ENCODE measurements at places on chromosomes 6 and 20.

GRCh38 chr6:41428336-41428995 is 93.1 kb downstream of the NCR2 start:
- DNase-seq = no peak

GRCh38 chr6:122714059-122714458 is 65.5 kb upstream of the FABP7 start:
- DNase-seq = no peak

DNA sequence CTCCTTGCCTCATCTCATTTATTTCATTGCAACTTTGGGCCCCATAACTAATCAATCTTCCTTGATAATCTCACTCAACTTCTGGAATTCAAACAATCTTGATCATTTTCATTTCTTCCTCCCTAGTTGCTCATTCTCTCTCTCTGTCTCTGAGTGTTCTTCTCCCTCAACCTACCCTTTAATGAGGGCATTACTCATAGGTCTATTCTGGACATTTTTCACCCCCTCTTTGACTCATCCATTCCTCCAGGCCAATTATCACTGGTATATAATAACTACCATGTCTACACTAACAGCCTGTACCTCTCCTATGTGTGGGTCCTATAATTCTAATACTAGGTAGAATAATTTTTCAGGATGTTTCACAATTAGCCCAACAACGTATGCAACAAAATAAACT is 78.8 kb downstream of the COL21A1 start:
- DNase-seq = no peak

DNA sequence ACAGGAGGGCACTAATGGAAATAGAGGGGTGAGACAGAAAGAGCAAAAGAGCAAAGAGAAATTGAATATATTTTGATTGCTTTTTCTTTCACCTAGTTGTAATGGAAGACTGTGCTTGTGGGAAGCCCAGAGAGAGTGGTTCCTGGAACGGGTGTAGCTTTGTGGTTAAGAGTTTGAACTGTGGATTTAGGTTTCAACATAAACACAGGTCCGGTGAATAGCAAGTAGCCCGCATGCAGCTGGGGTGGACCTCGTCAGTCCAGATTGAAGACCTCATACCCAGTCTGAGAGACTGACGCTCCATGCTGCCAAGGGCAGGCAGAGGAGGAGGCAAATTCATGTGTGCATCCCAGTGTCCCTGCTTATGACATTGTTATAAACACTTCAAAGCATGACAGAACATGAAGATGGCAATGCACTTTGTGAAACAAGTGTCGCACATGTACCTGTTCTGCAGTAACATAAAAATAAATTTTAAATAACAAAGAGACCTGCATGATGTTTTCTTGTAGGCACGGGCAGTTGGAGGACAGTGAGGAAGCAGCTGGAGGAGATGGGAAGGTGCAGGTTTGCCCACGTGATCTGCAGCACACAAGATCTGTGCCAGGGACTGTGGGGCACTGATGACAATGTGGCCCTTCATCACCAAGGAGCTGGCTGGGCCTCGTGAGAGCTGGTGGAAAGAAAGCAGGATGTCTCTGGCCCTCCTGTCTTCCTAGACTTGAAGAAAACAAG is 220.5 kb upstream of the SSTR4 start:
- DNase-seq = no peak

Data from stimulated activated CD4-positive, alpha-beta T cell treated with anti-CD3 and anti-CD28 coated beads, Interleukin-15, amount 100 ng/mL, for 1 hour (primary cell).